Calu3 (cell line): ENCODE measurements at places on chromosomes 3 and 15. TPM values are rescaled to one million over a fixed set of nuclear protein-coding genes. Genes with fewer than 3 reads are reported as not detected.

GP5 gene
- total RNA-seq: 0.10 and 0.21 TPM in 2 replicates

HOMER2 gene
- total RNA-seq: 32.2 and 49.4 TPM in 2 replicates

MME gene
- 12.8 and 14.4 TPM in 2 replicates for total RNA-seq

PAQR5 gene
- 1.8 and 2.5 TPM in 2 replicates for total RNA-seq

GOLGA8Q gene
- total RNA-seq: not detected in 2 replicates

ABI3BP gene
- total RNA-seq: 5.2 and 19.5 TPM in 2 replicates

ZNF385D gene
- total RNA-seq: not detected in 2 replicates

HDC gene
- not detected in 2 replicates for total RNA-seq
